ENCODE measurements at places on chromosomes 7 and 10.

DNA sequence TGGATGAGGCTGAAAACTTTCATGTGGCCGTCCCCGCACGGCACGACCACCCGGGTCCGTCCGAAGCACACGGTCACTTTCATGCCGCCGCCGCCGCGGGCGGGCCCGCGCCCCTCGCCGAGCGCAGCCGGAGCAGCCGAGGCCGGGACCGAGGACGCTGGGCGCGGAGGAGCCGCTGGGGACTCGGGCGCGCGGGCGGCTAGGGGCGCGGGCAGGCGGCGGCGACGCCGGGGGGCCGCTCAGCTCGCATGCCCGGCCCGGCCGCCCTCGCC, 247 bp downstream of the PARD3 start:
- no peak for DNase-seq

DNA sequence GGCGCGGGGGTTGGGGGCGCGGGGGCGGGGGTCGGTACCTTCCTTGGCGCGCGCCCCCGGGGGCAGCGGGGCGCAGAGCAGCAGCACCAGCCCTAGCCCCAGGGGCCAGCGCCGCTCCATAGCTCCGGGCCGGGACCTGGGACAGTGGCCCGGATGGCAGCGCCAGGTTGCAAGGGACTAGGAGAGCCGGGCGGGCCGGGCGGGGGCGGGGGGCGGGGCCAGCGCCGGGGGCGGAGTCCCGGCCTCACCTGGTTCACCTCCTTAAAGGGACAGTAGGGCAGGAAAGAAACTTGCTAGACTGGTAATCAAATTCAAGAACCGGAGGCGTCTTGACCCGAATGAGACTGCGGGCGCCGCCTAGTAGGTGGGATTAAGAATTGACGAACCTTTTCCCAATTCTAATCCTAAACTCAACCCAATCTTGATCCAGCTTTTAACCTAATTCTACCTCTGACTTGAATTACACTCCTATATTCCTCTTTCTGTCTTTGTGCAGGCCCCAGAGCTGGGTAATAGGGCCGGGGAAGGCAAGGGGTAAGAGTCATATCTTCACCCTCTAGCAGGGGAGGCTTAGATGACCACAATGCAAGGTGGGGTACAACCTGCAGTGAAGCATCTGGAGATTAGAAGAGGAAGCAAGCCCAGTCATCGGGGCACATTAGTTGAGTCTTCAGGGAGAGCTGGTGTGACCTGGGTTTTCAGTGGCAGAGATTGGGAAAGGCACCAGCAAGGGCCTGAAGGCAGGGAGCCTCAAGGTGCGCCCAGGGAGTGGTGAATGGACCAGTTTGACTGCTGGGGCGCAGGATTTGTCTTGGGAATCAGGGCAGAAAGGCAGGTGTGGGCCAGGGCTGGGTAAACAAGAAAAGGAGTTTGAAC, at the start of gene EPHA1:
EPHA1 (minus strand) TSS at position 171 of the 876 bp plus-strand sequence; CDS start at position 120, 51 bp downstream.
- DNase-seq: peak; percentile 88

DNA sequence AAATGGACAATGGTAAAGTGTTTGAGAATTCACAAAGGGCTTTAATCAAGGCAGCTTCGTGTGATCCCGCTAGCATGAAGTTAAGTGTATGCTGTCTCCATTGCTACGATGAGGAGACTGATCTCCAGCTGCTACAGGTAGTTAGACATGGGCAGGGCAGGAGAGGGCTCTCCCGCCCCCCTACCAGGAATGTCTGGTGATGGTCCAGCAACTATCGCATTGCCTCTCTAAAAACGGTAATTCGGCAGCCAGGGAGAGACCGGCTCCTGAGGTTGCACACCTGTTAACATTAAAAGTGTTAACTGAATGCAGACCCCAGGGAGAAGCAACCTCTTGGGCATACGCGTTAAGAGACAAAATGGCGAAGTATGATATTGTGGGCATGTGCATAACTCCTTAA, 37.9 kb downstream of the SVIL start:
- DNase-seq: no peak

DNA sequence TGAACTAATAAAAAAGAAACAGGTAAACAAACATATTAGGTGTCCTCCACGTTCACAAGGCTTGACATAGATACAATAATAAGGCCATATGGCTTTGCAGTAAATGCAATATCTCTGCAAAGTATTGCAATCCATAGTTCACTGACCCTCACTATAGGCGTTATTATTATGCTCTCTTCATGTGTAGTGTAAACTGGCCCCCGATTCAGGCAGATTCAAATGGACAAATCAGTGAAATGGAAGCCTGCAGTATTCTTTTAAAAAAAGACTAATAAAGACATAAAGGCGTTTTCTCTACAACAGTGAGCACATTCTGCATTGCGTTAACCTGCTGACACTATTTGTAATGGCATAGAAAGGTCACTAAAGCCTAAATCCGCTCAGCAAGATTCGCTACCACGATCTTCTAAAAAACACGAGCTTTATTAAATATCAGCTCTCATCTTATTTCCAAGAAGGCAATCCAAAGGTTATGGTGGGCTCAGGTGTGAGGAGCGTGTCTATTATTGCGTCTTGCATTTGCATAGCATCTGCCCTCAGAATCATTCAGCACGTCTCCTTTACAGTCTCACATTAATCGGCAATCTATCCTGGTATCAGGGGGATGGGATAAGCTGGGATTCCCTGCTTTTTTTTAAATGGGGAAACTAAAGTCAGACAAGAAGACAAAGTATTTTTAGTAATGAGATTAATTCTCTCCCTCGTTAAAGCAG, 36.2 kb downstream of the FRMD4A start:
- no peak for DNase-seq

- DNase-seq: no peak
Measured at GRCh38 chr10:61905837-61906561, 4.5 kb downstream of the ARID5B start.

- DNase-seq: no peak
Measured at GRCh38 chr10:11505639-11506038, 105.8 kb downstream of the USP6NL start.

DNA sequence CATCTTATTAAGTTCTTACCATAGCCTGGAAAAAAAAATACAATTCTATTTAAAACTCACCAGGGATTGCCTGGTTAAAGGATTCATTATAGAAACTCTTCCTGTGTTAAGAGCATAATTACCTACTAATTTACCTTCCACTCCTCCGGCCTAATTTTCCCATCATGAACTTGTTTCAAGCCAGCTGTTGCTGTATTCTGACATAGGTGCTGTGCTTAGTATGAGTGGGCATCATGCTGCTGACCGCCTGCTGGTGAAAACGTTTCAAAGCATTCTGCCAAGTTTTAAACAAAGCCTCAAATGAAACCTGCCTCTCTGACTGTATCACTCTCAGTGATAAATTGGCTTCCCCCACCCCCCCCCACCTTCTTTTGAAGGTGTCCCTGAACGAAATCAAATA, 47.8 kb upstream of the KCNMA1 start:
- no peak for DNase-seq

DNA sequence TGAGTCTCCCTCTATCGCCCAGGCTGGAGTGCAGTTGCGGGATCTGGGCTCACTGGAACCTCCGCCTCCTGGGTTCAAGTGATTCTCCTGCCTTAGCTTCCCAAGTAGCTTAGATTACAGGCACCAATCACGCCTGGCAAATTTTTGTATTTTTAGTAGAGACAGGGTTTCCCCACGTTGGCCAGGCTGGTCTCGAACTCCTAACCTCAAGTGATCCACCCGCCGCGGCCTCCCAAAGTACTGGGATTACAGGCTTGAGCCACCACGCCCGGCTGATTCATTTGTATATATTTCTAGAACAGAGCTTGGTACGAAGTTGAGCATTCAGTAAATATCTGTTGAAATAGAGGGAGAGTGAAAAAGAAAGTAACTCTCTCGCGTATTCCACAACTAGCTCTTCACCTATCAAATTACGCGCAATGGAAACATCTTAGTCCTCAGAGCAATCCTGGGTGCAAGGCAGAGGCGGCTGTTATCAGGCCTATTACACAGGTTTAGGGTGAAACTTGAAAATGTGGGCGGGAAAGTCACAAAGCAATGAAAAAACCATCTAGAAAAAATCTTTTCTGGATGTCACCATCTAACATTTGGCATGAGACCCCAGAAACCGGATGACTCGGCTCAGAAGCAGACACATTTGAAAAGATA, 707 bp upstream of the GHITM start:
- DNase-seq: no peak

GRCh38 chr10:13882119-13882711, 295.4 kb downstream of the PRPF18 start:
- peak; percentile 91 for DNase-seq

DNA sequence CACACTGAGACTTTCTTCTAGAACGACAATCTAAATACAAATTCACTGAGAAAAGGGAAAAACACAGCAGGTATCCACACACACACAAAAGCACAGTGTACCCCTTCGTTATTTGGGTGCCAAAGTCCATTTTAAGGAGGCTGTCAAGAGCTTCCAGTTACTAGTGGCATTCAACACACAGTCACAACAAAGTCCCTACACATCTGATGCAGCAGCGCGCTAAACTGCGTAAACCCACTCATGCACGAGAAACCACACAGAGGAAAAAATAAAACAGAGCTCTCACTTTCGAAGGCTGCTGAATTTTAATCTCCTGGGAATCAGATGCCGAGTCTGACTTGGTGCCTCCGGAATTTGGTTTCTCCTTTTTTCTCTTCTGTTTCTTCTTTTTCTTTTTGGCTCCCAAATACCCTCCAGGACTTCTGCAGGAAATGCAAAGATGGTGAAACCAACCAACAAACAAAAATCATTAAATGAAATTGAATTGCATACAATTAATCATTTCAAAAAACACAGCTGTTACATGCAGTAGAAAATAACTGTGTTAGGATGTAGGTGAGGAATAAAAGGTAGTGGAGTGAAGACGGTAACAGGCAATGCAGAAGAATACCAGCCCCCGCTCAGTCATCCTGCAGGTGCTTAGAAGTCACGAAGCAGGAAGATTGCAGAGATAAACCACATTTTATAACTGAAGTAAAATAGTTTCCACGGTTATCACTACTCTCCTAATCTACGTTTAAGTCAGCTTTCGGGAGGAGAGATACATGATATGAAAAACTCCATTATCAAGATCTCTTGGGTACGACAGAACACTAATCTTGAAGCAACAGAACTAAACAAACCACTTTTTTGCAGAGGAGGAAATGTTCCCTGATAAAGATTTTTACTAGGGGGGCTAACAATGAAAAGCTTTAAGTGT, 27.1 kb downstream of the NMT2 start:
- no peak for DNase-seq

DNA sequence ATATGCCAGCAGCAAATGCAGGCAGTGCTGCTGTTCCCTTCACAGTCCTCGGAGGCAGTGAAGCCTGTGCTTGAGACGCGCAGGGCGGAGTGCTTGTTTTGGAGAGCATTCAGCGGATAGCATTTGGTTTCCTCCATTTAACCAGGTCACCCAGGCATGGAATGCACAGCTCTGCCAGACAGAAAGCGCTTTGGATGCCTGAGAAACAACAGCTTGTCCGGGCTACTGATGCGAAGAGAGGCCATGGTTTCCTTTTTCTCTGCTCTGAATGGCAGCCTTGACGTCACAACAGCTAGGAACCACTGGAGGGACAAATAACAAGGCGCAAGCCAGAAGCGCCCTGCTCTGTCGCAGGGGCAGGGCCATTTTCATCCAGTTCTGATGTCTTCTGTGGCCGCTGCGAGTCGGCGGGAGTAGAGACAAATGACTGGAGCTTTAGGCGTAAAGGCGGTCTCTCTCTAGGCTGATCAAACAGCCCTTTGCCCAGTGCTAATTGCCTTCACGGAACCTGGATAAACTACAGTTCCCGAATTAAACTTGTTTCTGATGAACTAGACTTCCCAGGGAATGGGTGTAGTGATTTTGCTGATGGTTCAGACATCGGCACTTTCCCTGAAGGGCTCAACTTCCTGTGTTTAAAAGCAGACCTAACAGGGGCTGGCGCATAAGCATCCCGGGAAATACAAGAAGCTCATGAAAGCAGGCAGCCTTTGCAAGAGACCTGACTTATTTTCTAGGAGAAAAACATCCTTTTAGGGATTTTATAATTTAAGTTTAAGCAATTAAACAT, 187.6 kb upstream of the KLF14 start:
- no peak for DNase-seq

- DNase-seq: no peak
Measured at GRCh38 chr7:2488681-2489080, 12.5 kb upstream of the GRIFIN start.

DNA sequence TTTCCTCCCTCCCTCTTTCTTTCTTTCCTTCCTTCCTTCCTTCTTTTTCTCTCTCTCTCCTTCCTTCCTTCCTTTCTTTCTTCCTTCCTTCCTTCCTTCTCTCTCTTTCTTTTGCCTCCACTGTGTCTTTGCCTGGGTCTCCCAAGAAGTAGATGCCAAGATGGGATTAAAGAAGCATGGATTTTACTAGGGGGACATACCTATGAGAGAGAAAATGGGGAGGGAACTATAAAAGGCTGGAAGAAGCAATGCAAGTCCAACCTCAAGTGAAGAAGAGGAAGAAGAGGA, 33.3 kb upstream of the CRTAC1 start:
- no peak for DNase-seq

GRCh38 chr7:34260279-34260678, 354.9 kb downstream of the BMPER start:
- DNase-seq: peak; percentile 72

DNA sequence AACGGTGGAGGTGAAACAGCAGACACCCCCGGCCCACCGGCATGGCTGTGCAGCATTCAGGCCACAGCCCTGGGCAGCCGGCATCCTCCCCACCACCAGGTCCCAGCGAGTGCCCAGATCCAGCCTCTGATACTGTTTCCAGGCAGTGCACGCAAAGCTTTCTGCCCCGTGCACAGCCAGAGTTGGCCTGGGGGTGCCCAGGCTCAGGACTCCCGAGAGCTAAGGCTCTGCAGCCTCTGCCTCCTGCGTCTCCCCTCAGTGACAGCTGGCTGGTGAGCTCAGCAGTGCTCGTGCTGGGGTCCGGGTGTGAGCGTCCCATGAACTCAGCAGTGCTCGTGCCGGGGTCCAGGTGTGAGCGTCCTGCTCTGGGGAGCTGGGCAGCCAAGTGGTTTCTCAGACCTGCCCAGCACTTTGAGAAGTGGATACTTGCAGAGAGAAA, 65.4 kb downstream of the CFAP46 start:
- no peak for DNase-seq

DNA sequence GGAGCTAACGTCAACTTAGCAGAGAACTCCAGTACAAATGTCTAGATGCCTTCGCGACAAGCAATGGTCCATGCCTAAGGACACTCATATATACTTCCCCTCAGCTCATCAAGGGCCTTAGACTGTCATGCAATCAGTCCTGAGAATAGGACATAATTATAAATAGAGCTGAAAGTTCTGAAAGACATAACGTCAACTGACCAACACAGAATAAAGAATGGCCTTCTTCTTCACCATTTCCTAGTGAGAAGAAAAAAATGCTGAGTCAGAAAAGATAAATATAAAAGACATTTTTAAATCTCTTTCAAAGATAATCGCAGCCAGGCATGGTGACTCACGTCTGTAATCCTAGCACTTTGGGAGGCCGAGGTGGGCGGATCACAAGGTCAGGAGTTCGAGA, 83.2 kb downstream of the ARMH3 start:
- no peak for DNase-seq

Measured in PC-3 (cell line).